ENCODE measurements at places on chromosomes 3 and 15. TPM values are rescaled to one million over a fixed set of nuclear protein-coding genes. Genes with fewer than 3 reads are reported as not detected.
A peak's percentile ranks its signal among the peaks of the same experiment; 100 is the strongest.

Gene CCR9
- not detected for total RNA-seq

GRCh38 chr3:12924437-12924836 lies 83.1 kb upstream of the RPL32 start:
- DNase-seq, result no peak

GRCh38 chr3:192038726-192039125 lies 577.8 kb downstream of the PYDC2 start:
- DNase-seq, result no peak

DNA sequence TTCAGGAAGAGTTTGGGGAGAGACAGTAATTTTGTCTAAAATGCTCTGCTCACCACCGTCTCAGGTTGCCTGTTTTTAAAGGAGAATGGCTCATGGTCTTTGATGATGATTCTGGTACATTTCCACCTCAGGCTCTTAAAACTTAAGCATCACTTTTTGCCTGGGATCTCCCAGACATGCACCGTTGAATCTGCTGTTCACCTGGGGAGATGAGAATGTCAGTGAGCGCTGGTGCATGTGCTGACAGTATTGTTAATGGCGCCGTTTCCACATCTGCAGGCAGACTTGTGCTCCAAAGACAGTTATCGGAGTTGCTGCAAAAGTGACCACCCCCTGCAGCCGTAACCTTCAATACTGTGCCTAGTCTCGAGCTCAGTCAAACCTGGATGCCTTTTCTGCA lies 219.0 kb upstream of the TPM1 start:
- DNase-seq, result no peak

DNA sequence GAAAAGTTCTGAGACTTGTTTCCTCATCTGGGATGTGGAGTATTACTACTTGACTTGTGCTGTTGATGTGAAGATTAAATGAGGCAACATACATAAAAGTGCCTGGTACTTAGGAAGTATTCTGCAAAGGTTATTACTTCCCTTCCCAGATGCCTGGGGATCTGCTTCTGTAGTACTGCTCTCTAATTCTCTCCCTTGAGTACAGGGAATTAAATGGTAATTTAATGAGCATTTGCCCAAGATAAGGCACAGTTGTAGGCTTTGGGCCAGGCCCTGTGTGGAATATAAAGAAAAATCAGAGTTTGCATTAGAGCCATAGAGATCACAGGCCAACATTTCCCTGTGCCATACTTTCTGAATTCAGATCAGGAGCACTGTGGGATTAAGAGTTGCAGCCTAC lies 84.4 kb downstream of the LARS2 start:
- DNase-seq, result no peak

Gene ALDH1A2
- total RNA-seq, result 0.61 TPM

- DNase-seq, result no peak
These were observed 32.4 kb downstream of the ADAMTS17 start for GRCh38 chr15:100309109-100310040.

Gene CCPG1
- 54.6 TPM for total RNA-seq

DNA sequence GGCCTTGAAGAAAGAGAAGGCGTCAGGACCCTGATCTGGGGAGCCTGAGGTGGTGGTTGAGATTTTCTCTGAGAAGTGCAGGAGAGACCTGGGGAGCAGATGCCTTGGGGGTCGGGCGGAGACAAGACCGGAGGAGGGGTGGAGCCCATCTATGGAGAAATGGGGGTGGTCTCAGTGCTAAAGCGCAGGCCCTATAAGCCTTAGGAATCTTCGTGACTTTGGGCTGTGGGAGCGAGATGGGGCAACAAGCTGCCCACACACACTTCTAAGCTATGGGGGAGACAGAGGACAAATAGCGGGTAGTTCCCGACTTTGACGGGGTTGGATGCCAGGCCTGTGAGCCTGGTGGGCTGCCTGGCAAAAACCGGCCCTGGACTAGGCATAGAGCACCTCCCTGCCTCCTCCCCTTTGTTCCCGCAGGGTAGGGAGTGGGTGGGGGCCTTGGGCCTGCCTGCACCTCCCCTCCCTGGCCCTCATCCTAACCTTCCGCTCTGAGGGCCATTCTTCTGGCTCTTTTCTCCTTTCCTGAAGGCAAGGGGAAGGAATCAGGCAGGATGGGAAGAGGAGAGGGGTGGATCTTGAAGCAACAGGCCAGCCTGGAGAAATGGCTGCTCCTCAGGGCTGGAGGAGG lies 880 bp downstream of the NISCH start:
- no peak for DNase-seq

Gene GOLGA6B
- total RNA-seq, result not detected

Gene ST3GAL6
- total RNA-seq, result 67.2 TPM

DNA sequence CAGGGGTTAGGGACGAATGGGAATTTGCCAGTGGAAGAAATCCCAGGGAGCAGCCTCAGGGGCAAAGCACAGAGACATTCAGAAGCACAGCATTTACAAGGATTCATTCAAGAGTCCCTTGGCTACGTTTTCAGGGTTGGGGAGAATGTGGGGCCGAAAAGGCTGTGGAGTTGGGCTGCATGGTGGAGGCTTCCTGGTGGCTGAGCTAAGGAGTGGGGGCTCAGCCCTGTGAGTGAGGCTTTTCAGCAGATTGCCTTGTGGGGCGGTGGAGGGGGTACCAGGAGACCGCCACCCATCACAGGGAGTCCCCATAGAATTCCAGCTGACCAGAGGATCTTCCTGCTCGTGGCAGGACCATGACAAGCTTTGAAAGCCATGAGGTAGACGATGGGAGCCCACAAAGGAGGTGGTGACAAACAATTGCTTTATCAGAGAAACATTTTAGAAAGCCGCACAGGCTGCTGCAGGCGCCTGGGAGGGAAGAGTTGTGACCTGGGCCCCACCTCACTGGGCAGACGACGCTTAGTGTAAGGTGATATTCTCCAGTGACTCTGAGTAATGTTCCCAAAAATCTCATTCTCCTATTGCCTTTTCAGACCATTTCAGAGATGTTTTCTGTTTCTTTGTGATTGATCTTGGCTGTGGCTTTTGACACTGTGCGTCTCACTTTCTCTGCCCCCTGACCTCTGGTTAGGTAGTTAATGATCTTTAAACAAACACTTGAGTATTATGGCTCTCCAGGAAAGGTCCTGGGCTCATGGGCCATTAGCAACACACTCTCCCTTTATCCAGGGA lies 128.0 kb downstream of the DNAJB8 start:
- DNase-seq, result no peak

- no peak for DNase-seq
These were observed 654 bp upstream of the C3orf38 start for GRCh38 chr3:88149101-88149508.

- DNase-seq, result no peak
These were observed 66.7 kb upstream of the PRICKLE2 start for GRCh38 chr3:64291956-64292355.

DNA sequence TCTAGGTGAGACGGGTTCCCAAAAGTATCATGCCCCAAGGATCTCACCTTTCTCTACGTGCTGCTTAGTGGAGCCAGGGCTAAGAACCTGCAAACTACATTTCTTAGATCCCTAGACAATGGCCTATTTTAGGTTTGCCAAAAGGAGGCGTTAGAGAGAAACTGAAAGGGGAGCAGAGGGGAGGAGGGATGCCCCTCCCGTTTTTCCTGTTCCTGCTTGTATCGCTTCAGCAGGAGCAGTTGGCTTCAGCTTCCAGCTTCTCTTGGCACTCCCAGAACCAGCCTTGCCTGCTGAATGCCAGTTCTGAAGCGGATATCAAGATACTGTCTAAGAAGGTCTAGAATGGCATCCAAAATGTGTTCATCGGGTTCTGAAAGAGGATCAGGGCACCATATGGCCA lies 58.4 kb upstream of the ABHD17C start:
- DNase-seq, result no peak

DNA sequence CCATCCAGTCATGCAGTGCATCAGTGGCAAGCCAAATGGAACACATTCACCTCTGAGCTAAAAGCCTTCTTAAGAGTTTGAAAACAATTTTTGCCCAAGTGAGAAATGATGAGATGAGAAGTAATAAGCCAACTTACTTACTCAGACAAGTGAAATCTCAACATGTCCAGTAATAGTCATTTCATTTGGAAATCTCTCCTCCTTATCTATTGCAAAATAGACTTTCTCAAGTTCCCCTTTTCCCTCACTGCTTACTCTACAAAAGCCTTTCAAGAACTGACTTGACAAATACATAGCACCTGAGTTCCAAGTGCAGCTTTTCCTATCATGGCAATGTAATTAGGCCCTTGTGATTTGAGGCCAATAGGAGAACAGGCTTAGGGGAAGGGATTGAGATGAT lies 282.3 kb downstream of the SLC9A9 start:
- no peak for DNase-seq

DNA sequence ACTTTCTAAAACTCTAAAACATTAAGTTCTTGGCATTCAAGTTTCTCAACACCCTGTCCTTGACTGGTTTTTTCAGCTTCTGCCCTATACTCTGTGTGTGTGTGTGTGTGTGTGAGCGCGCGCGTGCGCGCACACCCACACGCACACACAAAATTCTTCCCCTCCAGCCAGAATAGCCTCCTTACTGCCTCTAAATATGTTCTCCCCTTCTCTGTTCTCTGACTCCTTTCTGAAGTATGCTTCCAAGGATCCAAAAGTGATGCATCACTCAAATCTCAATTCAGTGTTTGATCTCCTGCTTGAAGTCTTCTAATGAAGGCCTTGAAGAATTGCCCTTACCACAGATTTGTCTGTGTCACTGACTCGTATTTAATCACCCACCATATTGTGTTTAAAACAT lies 129.8 kb downstream of the SLC25A26 start:
- no peak for DNase-seq

Gene PLS1
- total RNA-seq, result 23.6 TPM

- DNase-seq, result no peak
These were observed 1.1 kb downstream of the SSR3 start for GRCh38 chr3:156553705-156554356.

- no peak for DNase-seq
These were observed at the start of gene ADCY5 for GRCh38 chr3:123448536-123449101. Gene ADCY5, minus strand, starts transcription at chr3:123449090. Its CDS starts 545 bp downstream, at chr3:123448545.

DNA sequence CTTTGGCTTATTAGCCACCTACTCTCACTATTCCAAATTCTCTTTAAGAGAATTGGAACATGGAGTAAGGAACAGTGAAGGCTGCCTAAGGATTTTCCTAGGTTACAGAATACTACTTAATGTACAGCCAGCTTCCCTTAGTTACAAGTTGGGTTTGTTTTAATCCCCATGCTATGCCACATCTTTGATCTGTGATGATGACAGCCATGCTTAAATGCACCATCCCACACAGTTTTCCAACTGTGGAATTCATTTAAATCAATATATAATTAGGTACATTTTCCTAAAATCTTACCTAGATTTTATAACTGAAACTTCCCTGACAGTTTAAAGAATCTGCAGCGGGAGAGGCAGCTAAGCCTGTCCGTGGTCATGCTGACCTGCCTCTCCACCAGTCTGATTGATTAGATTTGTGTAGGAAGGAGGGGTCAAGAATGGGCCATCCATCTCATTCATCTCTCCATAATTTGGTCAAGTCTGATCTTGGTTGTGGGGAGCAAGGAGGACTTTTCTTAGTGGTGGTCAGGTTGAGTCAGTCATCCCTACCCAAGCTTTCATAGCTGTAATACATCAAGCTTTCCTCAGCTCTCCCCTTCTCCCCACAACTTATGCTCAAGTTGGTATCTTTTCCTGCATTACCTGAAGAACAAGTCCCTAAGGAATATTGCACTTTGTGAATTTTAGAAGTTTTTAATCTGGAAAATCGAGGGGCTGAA lies 37.1 kb downstream of the RIOX2 start:
- DNase-seq, result no peak

GRCh38 chr15:58555162-58556027 lies 123.6 kb downstream of the LIPC start:
- DNase-seq, result peak; percentile 34

Gene ETV5
- 18.6 TPM for total RNA-seq

GRCh38 chr3:185070491-185071286 lies 82.2 kb downstream of the C3orf70 start:
- no peak for DNase-seq

GRCh38 chr3:127822682-127823425 lies 539 bp upstream of the MGLL start:
- DNase-seq, result no peak

DNA sequence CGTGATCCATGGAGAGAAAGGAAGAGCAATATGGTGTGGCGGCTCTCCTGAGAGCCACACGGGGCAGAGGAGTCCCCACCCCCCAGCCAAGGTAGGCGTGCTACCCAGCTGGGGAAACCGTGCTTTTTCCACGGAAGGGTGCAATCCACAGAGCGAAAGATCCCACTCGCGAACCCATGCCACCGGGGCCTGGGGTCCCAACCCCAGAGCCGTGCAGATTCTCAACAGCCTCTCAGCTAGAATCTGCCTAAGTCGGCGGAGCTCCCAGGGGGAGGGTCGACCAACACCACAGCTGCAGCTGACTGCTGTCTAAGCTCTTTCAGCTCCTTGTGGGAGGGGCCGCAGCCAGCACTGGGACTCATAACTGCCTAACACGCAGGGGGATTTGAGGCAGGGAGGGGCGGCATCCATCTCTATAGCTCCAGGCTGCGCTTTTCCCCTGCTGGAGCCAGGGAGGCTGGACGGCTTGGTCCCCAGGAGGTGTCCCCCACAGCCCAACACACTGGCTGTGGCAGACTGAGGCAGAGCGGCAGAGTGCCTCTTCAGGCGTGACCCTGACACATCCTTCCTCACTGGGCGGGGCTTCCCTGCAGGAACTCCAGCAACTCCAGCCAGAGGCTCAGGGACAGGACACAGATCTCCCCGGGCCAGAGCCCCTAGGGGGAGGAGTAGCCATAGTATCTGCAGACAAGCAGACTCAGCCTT lies 107.6 kb upstream of the ZBTB20 start:
- DNase-seq, result no peak

GRCh38 chr15:77021088-77021481 lies 26.2 kb downstream of the PSTPIP1 start:
- DNase-seq, result no peak

Data from Caco-2 (cell line).